Cerebellum (tissue), 4 donors: ENCODE measurements at places on chromosomes 5 and 9.

GRCh38 chr5:118791926-118792734 lies 196.2 kb downstream of the DTWD2 start:
- DNase-seq = peak; percentile 52

DNA sequence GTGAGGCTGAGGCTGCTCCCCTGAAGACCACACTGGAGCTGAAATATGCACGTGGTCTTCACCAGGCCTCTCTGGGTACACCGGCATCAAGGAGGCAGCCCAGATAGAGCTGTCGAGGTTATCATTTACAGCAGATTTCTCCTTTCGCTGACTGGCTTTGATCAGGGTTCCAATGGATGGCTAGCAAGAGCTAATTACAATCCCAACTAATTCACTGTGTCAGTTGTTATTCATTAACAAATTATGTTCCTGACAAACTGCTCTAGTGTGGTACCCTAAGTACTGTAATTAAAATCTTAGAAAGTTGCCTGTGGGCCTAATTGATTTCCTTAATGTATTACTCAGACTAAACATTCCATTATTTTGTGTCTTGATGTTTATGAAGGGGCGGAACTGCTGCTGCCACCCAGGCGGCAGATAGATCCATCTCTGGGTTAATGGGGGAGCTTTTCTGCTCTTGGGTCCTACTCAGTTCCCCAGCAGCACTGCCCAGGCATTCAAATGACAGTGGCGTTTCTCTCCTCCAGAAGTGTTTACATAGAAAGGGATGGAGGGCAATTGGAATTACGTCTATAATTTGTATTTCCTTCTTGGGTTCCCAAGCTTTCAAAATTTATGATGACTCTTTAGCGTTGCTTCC lies 71.7 kb upstream of the RAD23B start:
- DNase-seq = no peak

GRCh38 chr5:16681876-16682275 lies 65.1 kb upstream of the RETREG1 start:
- DNase-seq = no peak

DNA sequence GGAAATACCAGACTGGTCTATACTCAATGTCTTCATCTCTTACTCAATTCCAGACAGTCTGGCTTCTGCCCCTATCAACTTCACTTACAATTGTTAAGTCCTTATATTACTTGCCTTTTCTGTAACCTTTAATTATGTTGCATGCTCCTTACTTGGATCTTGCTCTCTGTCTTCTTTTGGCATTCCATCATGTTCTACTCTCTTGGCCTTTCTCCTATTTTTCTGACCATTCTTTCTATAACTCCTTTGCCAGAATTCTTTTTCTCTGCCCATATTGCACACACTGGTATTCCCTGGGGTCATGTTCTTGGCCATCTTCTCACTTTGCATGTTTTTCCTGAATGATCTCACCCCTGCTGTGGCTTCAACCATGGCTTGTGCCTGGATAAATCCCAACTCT lies 209.8 kb upstream of the ZNF462 start:
- no peak for DNase-seq

- no peak for DNase-seq
These were observed 554.9 kb downstream of the PRELID2 start for GRCh38 chr5:145280214-145280613.

DNA sequence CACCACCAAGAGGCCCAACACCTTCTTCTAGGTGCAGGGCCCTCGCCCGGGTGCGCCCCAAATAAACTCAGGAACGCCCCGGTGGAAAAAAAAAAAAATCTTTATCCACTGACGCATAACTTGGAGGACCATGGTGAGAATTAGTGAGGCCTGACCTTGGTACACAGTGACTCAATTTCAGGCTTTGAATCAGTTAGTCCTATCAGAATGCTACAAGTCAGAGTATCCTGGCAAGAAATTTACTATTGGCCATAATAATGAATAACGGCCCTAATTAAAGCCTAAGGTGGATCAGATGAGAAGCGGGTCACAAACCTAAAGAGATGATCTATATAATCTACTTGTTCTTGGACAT lies 914.2 kb upstream of the DMAC1 start:
- no peak for DNase-seq

- no peak for DNase-seq
These were observed 284.8 kb downstream of the DENND1A start for GRCh38 chr9:123645126-123645525.

- DNase-seq = no peak
These were observed 80.6 kb downstream of the FBXO4 start for GRCh38 chr5:42005561-42006153.

DNA sequence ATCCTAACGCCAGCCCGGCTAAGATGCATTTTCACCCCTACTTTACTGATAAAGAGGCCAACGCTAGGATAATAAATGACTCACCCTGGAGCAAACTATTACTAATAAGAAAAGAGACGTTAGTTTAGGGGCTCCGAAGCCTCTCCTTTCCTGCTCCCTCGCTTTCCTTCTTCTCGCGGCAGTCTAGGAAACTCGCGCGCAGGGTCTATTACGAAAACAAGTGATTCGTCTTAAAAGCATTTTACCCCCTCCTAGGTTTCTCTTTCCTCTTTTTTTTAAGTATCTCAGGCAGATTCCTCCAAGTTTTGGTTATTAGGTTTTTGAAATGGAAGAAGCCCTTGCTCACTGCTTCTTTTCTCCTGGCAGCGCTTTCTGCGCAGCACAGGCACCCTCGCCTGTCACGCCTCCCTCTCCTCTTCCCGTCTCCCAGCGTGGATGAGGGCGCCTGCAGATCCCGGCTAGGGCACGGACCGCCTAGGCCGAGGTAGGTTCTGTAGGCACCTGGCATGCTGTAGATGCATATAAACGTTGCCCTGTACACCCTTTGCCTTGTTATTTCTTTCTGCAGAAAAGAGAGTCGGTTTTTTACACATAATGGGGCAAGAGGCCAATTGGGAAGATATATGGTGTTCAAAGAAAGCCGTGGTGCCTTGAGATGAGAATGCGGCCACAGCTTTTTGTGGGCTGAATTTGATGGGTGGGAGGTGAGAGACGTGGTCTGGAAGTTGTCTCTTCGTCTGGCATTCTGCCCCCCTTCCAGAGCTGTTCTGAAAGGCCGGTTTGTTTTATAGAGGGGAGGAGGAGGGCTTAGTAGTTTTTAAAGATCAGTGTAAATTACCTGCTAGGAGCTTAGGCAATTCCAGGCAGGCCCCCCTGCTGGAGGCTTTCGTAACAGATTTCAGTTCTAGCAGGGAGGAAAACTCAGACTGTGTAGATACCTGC lies 983 bp downstream of the GCNT1 start:
- DNase-seq = peak; percentile 54

GRCh38 chr5:88689668-88690408 lies 193.1 kb downstream of the MEF2C start:
- DNase-seq = peak; percentile 46

DNA sequence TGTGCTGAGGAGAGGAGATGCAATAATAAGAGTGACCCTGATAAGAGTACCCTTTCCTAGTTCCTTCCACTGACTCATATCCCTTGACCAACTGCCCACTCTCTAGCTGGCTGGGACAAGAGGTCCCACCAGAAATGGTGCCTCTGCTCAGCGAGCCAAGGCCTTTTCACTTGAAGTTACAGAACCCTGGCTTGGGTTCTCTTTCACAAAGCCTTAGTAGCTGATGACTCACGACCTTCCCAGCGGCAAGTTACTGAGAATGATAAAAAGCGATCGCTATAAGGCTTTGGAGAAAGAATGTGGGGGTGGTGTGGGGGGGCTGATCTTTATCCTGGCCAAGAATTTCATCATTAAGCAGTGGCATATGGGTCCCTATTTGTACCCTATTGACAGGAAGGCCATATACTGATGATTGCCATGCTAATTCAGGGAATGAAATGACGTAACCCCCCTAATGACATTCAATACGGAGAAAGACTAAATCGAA lies 90.3 kb downstream of the FBXO38 start:
- DNase-seq = no peak

- DNase-seq = no peak
These were observed 168.0 kb upstream of the RGMB start for GRCh38 chr5:98605426-98605825.

- no peak for DNase-seq
These were observed 41.0 kb downstream of the FAT2 start for GRCh38 chr5:151550146-151550545.

DNA sequence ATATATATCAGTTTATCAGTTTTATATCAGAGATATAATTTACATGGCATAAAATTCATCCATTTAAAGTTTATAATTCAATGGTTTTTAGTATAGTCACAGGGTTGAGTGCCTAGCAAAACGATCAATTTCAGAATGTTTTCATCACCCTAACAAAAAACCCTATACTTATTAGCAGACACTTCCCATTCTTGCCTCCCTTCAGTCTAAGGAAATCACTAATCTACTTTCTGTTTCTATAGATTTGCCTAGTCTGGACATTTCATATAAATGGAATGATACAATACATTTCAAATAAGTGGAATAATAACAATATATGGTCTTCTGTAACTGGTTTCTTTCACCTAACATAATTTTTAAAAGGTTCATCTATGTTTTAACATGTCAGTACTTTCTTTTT lies 9.6 kb upstream of the LNPEP start:
- no peak for DNase-seq

DNA sequence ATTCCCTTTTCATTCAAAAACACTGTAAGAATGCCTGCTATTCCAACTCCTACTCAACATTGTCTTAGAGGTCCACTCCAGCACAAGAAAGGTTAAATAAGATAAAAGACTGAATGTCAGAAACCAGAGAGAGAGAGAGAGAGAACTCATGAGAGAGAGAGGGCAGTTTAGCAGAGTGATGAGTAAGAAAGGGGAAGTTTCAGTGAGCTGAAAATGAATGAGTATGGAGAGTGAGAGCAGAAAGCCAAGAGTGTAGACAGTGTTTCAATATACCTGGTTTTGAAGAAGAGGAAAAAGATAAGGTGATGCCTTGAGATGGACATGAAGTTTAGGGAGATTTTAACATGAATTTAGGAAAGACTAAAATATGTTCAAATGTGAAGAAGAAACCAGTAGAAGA lies 528.0 kb upstream of the SEMA6A start:
- DNase-seq = no peak

- no peak for DNase-seq
These were observed 161.3 kb upstream of the OTULINL start for GRCh38 chr5:14420101-14420811.

DNA sequence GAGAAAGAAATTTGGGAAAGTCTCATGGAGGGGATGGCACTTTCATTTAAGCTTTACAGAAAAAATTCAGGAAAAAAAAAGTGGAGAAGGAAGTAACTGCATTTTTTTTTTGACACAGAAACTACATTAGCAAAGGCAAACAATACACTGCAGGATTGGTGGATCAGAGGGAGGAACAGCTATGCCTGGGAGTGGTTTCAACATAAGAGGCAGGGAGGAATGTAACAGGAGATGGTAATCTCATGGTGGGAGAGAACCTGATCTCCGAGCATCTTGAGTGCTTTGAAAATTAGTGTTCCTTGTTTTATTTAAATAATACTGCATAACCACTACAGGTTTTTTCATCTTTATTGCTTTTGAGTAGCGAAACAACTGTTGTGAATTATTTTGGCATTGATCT lies 249.4 kb downstream of the FAM170A start:
- DNase-seq = no peak

- DNase-seq = no peak
These were observed 265.4 kb downstream of the DTWD2 start for GRCh38 chr5:118723021-118723338.

- DNase-seq = no peak
These were observed 149.0 kb downstream of the SSBP2 start for GRCh38 chr5:81601919-81602318.

- DNase-seq = no peak
These were observed 139.9 kb downstream of the PALM2AKAP2 start for GRCh38 chr9:109919736-109920408.

DNA sequence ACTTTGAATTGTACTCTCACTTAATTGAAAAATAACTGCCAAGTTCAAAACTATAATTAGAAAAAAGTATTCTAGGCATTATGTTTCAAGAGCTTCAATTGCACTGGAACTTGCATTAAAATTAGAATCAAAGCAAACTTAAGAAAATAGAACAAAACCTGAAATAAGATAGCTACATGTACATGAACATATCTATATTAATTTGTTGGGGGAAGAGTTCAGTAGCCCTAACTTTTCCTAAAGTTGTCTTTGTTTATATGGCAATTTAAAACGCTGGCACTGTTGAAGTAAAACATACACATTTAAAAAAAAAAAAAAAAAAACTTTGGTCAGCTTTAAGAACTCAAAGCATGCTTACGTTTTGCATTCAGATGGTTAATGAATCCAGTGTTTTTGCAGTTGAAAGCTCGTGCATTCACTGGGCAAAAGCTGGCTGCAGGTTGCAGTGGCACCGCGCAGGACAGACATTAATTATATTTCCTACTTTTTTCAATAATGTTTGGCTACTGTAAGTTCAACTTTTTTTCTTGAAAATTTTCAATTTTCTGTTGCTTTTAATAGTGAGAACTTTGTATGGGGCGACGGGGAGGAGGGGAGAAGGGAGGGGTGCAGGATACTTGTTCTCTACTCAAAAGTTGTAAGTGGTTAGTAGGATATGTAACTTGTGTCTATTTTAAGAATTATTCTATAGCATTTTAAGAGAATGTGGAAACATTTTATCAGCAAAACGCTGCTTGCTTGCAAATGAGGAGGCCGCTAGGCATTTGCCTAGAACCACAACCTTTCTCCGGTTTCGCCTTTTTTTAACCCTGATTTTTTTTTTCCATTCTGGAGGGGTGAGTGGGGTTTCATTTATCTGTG lies 3.9 kb downstream of the NR2F1 start:
- DNase-seq = no peak
